ENCODE measurements at places on chromosomes 2 and 18.

DNA sequence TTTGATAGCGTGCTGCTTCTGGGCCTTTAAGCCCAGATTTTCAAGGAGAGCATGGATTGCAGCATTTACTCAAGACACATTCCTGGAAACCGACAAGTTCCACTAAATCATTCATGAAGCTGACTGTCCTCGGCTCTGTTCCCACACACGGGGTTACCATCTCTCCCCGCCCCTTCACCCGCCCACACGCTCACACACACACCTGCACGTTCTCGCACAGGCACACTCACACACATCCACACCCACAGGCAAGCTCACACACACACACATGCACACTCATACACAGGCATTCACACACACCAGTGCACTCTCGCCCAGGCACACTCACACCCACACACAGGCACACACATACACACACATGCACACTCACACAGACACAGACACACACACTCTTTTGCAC, 150.0 kb upstream of the AGAP1 start:
- no peak for DNase-seq

GRCh38 chr2:19550750-19551149, 192.3 kb upstream of the OSR1 start:
- no peak for DNase-seq

GRCh38 chr2:235320326-235320725, 173.5 kb upstream of the AGAP1 start:
- DNase-seq, result no peak

DNA sequence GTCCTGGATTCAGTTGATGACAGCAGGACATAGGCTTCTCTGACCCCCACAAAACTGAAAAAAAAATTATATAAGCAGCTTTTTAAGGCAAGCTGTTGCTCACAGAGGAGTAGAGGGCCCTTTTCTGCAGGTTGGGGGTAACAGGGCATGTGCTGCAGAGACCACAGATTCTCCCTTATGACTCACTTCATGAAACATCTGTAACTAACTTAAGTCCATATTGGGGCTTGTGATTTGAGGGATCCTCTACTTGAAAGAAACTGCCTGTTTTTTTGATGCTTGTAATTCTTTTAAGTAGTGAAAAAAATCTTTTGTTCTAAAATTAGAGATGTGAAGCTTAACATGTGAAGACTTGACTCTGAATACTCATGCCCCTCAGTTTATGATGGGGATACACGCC, 33.4 kb downstream of the XRCC5 start:
- no peak for DNase-seq

DNA sequence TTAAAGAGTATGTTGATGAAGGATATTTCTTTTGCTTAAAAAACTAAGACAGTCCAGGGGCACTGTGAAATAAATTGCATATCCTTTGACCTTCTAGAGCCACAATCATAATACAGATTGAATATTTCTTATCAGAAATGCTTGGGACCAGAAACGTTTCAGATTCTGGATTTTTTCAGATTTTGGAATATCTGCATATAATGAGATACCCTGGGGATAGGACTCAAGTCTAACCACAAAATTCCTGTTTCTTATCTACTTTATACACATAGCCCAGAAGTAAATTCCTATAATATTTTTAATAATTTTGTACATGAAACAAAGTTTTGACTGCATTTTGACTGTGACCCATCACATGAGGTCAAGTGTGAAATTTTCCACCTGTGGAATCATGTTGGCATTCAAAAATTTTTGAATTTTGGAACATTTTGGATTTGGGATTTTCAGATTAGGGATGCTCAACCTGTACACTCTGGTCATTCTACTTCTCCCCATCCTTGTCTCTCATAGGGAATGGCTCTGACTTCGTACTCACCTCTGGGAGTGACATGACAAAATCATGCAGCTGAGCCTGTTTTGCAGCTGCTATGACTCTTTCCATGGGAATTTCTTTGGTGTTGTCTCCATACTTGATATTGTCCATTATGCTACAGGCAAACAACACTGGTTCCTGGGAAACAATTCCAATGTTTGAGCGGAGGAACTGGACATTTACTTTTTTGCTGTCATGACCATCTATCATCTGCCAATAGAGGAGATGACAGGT, 25.7 kb downstream of the G6PC2 start:
- no peak for DNase-seq

GRCh38 chr2:219215871-219216534, 2.8 kb downstream of the ABCB6 start:
- DNase-seq, result no peak

DNA sequence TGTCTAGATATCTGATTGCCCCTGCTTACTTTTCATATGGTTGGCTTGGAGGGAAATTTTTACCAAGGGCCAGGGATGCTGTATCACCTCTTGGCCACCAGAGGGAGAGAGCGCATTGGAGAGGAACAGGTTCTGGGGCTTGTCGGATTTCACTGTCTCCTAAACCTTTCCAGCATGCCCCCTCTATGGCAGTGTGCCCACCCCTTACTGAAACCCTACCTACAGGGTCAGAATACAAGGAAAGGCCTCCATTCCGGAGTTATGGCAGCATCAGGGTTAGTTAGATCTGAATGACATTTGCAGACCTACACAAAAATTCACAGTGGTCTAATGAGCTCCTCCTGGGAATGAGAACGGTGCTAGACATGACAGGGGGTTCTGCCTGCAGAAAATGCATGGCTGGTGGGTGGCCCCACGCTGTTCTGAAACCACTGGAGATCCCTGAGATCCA, 5.8 kb downstream of the SLC14A2 start:
- DNase-seq, result no peak

- DNase-seq, result no peak
These were observed 240.0 kb upstream of the GULP1 start for GRCh38 chr2:188051706-188052105.

DNA sequence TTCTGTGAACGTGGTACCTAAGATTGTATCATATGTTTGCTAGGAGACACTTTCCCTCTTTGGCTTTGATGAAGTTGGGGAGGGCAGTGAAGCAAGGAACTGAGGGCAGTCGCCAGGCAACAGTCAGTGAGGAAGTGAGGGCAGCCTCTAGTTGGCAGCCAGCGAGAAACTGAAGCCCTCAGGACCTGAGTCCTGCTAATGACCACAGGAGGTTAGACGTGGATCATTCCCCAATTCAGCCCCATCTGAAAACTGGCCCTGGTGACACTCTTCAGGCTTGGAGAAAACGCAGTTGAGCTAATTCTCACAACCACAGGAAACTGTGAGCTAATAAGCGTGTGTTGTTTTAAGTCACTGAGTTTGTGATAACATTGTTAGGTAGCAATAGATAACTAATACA, 84.5 kb upstream of the REG3G start:
- no peak for DNase-seq

GRCh38 chr2:79935771-79936657, 368.5 kb downstream of the LRRTM1 start:
- DNase-seq, result no peak

DNA sequence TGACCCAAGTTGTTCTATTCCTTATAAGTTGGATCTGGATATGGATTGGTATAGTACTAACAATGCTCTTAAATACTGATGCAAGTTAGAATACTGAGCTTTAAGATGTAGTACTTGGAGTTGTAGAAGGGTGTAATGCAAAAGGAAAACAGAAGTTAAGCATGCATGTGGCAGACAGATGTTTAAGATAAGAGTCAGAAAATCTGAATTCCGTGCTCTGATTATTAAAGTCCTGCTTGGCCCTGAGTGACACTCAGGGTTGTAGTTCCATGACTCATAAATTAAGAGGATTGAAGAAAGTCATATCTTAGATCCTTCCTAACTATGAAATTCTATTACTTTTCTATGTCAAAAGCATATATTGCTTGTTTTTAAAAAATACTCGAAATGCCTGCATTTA, 250.6 kb downstream of the RPRM start:
- no peak for DNase-seq

- DNase-seq, result no peak
These were observed 6.8 kb downstream of the RPL37A start for GRCh38 chr2:216505133-216506106.

GRCh38 chr2:207231106-207231865, 65.5 kb upstream of the KLF7 start:
- no peak for DNase-seq

GRCh38 chr2:240383871-240384700, 51.4 kb upstream of the GPC1 start:
- no peak for DNase-seq

All from stimulated activated CD8-positive, alpha-beta memory T cell treated with anti-CD3 and anti-CD28 coated beads, Interleukin-7, amount 100 ng/mL, for 24 hours (primary cell).